ENCODE measurements at places on chromosomes 1 and 21. TPM values are rescaled to one million over a fixed set of nuclear protein-coding genes. Genes with fewer than 3 reads are reported as not detected.

The EFNA1 gene
- 0.82 TPM for total RNA-seq

The OR2AK2 gene
- not detected for total RNA-seq

The TNFRSF4 gene
- total RNA-seq, result 340 TPM

The RNU1-2 gene
- total RNA-seq, result 2,291 TPM

The PLA2G2C gene
- 0.58 TPM for total RNA-seq

The TFF3 gene
- total RNA-seq, result not detected

The NTRK1 gene
- total RNA-seq, result 4.4 TPM

The SELENBP1 gene
- not detected for total RNA-seq

All from activated CD4-positive, alpha-beta T cell treated with anti-CD3 and anti-CD28 coated beads for 36 hours (primary cell).